ENCODE measurements at places on chromosomes 13 and 19. TPM values are rescaled to one million over a fixed set of nuclear protein-coding genes. Genes with fewer than 3 reads are reported as not detected.
A peak's percentile ranks its signal among the peaks of the same experiment; 100 is the strongest.

- DNase-seq, result peak; percentile 75
These were observed 287.0 kb downstream of the FGF9 start for GRCh38 chr13:21957833-21958232.

GRCh38 chr13:110629735-110630134, 14.4 kb downstream of the NAXD start:
- no peak for DNase-seq

The CCDC8 gene
- polyA plus RNA-seq, result 8.9 TPM

DNA sequence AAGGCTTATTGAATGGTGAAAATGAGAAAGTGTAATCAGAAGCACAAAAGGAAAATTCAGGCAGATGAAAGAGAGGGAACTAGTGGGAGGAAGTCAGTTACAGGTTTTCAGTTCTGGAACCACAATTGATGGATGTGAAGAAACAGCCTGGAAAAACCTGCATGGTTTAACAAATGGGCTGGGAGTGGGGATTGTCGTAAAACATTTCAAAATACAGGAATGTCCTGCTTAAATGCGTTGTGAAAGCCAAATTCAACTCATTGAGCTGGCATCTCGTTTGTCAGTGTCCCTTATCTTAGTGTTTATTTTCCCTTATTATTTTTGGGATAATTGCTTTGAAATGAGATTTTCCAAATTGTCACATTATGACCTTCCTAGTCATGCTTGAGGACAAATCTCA, 106.5 kb upstream of the RFC3 start:
- DNase-seq, result no peak

The KIR2DL3 gene
- not detected for polyA plus RNA-seq

DNA sequence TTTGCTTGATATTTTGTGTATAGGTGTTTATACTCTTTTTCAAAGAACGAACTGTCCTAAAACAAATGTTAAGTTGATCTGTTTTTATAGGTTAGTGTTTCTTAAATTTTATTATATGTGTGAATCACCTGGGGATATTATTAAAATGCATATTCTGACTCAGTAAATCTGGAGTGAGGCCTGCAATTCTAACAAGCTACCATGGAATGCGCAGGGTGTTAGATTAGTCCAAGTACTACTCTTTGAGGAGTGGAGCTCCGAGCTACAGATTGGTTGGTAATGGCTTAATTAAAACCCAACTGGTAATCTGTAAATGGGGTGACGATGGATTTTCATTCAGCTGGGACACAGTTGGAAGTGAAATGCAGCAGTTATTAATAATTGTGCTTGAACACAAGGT, 214.1 kb upstream of the UFM1 start:
- no peak for DNase-seq

The ADGRE2 gene
- not detected for polyA plus RNA-seq

DNA sequence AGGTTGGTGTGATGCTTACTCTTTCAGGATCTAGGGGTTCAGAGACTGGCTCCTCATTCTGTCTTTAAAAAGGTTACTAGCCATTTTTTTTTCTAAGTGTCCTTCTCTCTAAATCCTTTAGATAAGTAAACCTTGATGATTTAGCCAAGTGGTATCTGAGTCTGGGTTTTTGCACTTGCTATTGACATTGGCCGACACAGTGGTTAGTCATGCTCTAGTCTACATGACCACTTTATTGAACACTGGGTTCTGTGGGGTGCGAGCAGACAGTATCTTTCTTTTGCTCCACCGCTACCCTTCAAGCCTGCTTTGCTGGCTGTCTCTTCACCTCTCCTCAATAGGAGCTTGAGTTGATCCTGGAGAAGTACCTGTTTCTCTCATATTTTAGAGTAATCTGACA, 6.2 kb upstream of the NUP58 start:
- peak; percentile 38 for DNase-seq
